ENCODE measurements at places on chromosomes 16 and 17.

DNA sequence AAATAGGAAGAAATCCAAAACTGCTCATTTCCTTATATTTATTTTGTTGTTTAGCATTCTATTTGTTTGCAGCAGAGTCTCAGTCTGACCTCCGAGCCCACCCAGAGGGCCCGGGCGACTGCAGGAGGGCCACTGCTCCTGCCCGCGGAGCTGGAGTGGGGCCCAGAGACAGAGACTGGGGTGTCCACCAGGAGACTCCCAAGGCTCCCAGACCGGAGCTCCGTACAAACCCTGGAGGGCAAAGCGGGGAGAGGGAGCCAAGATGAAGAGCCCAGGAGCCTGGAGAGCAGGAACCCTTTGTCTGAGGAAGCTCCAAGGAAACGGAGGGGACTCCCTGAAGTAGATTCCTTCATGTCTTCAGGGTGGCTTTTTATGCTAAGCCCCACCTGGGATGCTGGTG lies 57.9 kb downstream of the AXIN2 start:
- no peak for DNase-seq

GRCh38 chr17:41002814-41003213 lies 3.1 kb upstream of the KRTAP3-2 start:
- DNase-seq = no peak

- no peak for DNase-seq
These were observed 623 bp downstream of the E4F1 start for GRCh38 chr16:2223942-2224486.

DNA sequence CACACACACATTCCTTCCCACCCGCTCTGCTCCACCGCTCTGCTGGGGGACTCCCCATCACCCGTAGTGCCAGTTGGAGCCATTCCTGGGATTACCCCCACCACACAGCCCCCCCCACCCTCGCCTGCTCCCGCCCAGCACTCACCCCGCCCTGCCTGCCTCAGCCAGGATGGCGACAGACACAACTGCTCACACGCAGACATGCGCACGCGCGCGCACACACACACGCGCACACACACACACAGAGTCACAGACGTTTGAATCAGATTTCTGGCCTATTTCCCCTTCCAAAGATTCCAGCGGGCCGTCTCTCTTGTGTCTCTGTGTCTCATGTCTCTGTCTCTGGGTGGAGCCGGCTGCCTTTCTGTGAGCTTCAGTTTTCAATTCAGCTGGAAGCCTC lies 4.4 kb downstream of the CACNA1G start:
- no peak for DNase-seq

DNA sequence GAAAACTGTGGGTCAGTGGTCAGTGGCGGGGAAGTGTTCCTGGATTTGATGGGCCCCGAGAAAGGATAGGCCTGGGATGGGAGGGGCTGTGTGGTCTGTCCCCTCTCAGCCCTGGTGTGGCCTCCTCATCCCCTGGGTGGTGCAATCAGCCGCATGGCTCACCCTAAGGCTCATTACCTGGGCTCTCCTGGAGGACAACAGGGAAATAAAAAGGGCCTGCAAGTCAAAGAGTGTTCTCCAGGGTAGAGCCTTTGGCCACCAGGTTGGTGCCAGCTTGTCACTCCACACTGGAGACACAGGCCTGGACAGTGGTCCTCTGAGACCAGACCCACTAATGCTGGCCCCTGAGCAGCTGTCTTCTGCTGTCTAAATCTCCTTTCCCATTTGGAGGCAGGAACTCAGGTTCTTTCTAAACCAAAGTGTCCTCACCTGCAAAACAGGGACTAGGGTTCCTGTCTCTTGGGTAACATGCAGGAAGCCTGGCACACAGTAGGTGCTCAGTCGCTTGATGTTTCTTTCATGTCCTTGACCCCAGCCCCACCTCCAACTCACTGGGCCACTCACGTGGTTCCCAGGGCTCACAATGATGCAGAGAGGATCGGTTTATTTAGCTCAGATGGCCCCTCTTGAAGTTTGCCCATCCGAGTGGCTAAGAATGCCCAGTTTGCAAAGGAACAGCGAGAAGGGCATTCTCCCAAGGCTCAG lies 2.4 kb downstream of the NDRG4 start:
- DNase-seq = no peak

DNA sequence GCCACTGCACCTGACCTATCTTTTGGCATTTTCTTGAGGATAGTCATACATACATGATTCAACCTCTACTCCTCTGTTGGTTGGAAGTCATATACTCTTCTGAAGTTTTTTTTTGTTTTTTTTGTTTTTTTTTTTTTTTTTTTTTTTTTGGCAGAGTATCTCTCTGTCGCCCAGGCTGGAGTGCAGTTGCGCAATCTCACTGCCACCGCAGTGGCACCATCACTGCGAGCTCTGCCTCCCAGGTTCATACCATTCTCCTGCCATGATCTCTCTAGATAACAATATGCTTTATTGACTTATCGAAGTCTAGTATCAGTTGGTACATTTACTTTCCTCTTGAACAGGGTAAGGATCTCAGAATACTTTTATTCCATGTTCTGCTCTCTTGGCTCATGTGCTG lies 224.2 kb upstream of the WSCD1 start:
- no peak for DNase-seq

- DNase-seq = no peak
These were observed 238.0 kb upstream of the TBX2 start for GRCh38 chr17:61161615-61162134.

GRCh38 chr16:10972819-10973464 lies 28.6 kb downstream of the CLEC16A start:
- DNase-seq = no peak

- no peak for DNase-seq
These were observed 361 bp downstream of the UQCRC2 start for GRCh38 chr16:21953541-21953902.

GRCh38 chr16:31143011-31143693 lies 6.7 kb downstream of the PRSS36 start:
- DNase-seq = no peak

GRCh38 chr17:40178021-40178601 lies 841 bp downstream of the RAPGEFL1 start:
- DNase-seq = no peak

- DNase-seq = no peak
These were observed 116.6 kb downstream of the PRKCB start for GRCh38 chr16:23952128-23952970.

DNA sequence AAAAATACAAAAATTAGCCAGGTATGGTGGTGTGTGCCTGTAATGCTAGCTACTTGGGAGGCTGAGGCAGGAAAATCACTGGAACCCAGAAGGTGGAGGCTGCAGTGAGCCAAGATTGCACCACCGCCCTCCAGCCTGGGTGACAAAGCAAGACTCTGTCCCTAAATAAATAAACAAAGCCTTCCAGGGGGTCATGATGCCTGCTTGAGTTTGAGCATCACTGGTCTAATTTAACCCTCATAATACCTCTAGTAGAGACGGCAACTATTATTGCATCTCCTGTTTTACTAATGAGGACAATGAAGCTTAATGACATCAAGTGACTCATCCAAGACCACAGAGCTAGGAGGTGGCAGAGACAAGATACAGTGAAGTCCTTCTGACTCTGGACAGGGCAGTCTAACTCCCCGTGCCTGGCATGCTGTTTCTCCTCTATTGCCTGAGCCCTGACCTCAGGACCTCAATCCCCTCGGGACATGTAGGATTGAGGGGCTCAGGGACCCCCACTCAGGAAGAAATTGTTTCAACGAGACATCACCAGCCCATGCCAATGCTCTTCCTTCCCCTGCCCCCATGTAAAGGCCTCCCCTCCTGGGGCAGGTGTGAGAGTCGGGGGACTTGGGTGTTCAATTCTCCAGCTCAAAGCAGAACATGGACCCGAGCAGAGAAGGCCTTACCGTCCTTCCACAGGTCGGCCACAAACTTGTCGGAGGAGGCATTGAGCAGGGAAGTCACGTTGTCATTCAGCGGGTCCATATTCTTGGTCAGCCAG lies 102.9 kb downstream of the NDE1 start:
- DNase-seq = no peak

All from amygdala (tissue), 56 donors.